Upper lobe of right lung (tissue), 1 donor: ENCODE measurements at places on chromosomes 7 and 10.

DNA sequence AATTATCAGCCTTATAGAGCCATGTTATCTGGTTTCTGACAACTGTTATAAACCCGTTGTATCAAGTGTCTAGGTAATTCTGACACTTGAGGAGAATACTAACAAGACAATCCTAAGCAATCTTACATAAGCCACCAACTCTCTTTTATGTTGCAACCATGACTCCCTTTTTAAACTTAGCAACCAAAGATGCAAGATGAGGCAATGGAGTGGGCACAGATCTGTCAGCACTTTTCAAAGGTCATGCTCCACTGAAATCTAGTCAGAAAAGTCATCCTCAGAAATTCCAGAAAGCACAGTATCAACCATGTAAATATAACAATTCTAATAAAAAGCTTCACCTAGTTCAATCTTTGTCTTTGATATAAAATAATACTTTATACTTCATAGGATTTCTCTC is 77.0 kb upstream of the SEMA3A start:
- no peak for DNase-seq

DNA sequence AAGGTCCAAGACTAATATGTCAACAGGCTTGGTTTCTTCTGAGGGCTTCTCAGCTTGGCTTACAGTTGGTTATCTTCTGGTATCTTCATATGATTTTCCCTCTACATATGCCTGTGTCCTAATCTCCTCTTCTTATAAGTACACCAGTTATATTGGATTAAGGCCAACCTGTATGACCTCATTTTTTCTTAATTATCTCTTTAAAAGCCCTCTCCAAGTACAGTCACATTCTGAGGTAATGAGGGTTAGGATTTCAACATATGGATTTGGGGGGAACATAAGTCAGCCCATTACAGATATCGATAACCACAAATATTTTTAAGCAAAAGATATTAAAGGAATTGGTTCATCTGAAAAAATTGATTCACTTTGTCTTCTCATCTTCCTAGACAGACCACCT is 49.2 kb downstream of the IQUB start:
- no peak for DNase-seq

DNA sequence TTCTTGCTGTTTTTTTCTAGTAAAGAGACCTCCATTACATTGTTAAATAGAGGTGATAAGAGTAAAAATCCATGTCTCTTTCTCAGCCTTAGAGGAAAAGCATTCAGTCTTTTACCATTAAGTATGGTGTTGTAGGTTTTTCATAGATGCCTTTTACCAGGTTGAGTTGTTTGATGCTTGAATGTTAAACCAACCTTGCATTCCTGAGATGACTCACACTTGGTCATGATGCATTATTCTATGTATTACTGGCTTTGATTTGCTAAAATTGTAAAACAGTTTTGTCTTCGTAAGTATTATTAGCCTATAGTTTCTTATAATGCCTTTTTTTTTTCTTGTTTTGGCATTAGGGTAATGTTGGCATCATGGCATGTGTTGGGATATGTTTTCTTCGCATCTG is 90.0 kb downstream of the ANKRD61 start:
- DNase-seq: no peak

DNA sequence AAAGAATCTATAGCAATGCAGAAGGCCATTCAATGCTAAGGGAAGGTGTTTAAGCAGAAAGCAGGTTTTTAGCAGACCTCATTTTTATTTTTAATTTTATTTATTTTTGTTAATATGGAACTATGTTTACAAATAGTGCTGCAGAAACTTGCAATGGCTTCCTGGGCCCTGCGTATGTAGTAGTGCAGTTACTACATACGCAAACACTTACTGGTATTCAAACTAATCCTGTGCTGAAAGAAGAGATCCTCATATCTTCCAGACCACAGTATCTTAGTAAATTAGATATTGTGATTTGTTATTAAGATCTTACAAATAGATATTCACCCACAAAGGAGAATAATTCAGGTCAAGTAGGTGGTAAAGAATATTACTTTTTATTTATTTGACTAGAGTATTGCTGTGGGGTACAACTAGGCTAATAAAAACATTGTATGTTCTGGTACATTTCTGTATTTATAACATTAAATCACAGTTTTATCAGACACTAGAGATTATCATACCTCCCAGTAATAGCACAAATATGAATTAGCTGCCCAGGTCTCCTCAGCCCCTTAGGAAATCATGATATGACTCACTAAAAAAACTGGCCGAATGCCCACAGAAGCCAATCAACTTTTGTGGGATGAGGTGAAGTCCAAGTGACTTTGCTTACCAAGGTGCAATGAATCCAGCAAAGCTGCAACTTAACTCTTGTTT is 57.6 kb downstream of the RNLS start:
- no peak for DNase-seq

DNA sequence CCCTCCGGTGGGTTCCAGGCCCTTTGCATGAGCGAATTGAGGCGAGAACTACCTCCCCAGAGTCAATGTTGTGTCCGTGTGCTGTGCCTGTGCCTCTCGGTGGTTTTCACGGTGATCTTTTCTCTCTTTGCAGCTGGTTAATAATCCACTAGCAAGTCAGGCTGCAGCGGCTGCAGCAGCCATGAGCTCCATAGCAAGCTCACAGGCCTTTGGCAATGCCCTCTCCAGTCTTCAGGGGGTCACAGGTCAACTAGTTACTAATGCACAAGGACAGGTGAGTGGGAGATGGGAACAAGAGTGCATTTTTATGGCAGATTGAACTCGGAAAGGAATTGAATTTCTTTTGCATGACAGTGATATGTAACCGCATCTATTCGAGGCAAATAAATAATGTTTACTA is 159.7 kb upstream of the YAE1 start:
- no peak for DNase-seq

GRCh38 chr7:130481898-130482297 is 10.0 kb upstream of the MEST start:
- no peak for DNase-seq
